ENCODE measurements at places on chromosomes 12 and 14.
A peak's percentile ranks its signal among the peaks of the same experiment; 100 is the strongest.

GRCh38 chr14:24734917-24735500 lies 101.0 kb upstream of the GZMB start:
- peak; percentile 26 for DNase-seq

- DNase-seq: no peak
These were observed 14.4 kb upstream of the VRTN start for GRCh38 chr14:74333909-74334308.

DNA sequence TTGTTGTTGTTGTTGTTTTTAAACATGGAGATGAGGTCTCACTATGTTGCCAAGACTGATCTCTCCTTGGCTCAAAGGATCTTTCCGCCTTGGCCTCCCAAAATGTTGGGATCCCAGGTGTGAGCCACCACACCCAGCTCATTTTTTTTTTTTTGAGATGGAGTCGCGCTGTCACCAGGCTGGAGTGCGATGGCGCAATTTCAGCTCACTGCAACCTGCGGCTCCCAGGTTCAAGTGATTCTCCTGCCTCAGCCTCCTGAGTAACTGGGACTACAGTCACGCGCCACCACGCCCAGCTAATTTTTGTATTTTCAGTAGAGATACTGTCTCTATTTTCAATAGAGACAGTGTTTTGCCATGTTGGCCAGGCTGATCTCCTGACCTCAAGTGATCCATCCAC lies 4.9 kb upstream of the CLIP1 start:
- no peak for DNase-seq

- DNase-seq: no peak
These were observed 57.3 kb upstream of the CEP83 start for GRCh38 chr12:94516985-94517384.

- DNase-seq: peak; percentile 35
These were observed 9.7 kb upstream of the ANKLE2 start for GRCh38 chr12:132771126-132771838.

Measured in KG1 (cell line).